ENCODE measurements at places on chromosomes 5 and 9. TPM values are rescaled to one million over a fixed set of nuclear protein-coding genes. Genes with fewer than 3 reads are reported as not detected.

PRR16 gene
- total RNA-seq, result 7.7 TPM

CTNND2 gene
- not detected for total RNA-seq

PLAC8L1 gene
- 0.52 TPM for total RNA-seq

ZBTB34 gene
- 7.9 TPM for total RNA-seq

EXOSC3 gene
- 19.7 TPM for total RNA-seq

FABP6 gene
- not detected for total RNA-seq

BTNL3 gene
- not detected for total RNA-seq

ARHGEF37 gene
- total RNA-seq, result 7.1 TPM

SPINK4 gene
- total RNA-seq, result 0.91 TPM

TAF11L10 gene
- total RNA-seq, result not detected

HSD17B3 gene
- not detected for total RNA-seq

BRINP1 gene
- 8.9 TPM for total RNA-seq

DEPDC1B gene
- total RNA-seq, result 0.63 TPM

FBP2 gene
- not detected for total RNA-seq

SEMA6A gene
- 0.23 TPM for total RNA-seq

CCDC69 gene
- total RNA-seq, result 0.65 TPM

SPRY4 gene
- total RNA-seq, result 14.6 TPM

NR5A1 gene
- not detected for total RNA-seq

NPR3 gene
- total RNA-seq, result 43.4 TPM

PAEP gene
- total RNA-seq, result not detected

SHISAL2B gene
- total RNA-seq, result not detected

C9orf43 gene
- 0.13 TPM for total RNA-seq

CCDC171 gene
- 2.2 TPM for total RNA-seq

SLC4A9 gene
- 0.07 TPM for total RNA-seq

CTXN3 gene
- not detected for total RNA-seq

MRPS27 gene
- total RNA-seq, result 68.4 TPM

SPATA31E1 gene
- not detected for total RNA-seq

SLC6A3 gene
- not detected for total RNA-seq

SARDH gene
- total RNA-seq, result 5.0 TPM

PDZD2 gene
- 0.46 TPM for total RNA-seq

MARCHF11 gene
- total RNA-seq, result not detected

RANBP3L gene
- total RNA-seq, result 0.07 TPM

CDO1 gene
- 10.9 TPM for total RNA-seq

B4GALT1 gene
- 169 TPM for total RNA-seq

C9orf153 gene
- 0.98 TPM for total RNA-seq

AGPAT2 gene
- total RNA-seq, result 46.8 TPM

GMCL2 gene
- total RNA-seq, result not detected

CDC25C gene
- total RNA-seq, result 0.69 TPM

AP3S1 gene
- 92.6 TPM for total RNA-seq

TMEM252 gene
- total RNA-seq, result not detected

RAB3C gene
- total RNA-seq, result not detected

SLC6A18 gene
- not detected for total RNA-seq

PALM2AKAP2 gene
- total RNA-seq, result 25.2 TPM

BNC2 gene
- total RNA-seq, result 14.5 TPM

KIF4B gene
- under 0.01 TPM for total RNA-seq

GRXCR2 gene
- not detected for total RNA-seq

CEL gene
- 0.20 TPM for total RNA-seq

MLANA gene
- total RNA-seq, result not detected

MAST4 gene
- 25.1 TPM for total RNA-seq
